Cardiac septum (tissue), 1 donor: ENCODE measurements at places on chromosomes 1 and 21.

- DNase-seq, result no peak
Observed at GRCh38 chr1:96309783-96310182, 411.8 kb upstream of the PTBP2 start.

DNA sequence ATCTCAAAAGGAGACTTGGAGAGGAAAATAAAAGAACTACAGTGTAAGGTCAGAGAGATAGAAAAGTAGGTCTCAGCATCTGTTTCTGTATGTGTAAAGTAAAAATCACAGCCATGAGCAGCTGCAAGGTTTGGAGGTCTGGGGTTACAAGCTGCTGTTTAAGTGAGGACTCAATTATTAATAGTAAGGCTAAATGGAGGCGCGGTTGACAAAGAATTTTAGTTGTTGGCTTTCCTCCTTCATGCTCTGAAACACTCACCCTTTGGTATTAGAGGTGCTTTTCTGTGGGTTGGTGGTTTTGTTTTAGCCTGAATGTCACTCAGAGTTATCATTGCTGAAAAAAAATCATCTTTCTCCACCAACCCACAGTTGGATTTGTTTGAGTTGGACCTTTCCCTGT, 59.8 kb upstream of the HAO2 start:
- no peak for DNase-seq

DNA sequence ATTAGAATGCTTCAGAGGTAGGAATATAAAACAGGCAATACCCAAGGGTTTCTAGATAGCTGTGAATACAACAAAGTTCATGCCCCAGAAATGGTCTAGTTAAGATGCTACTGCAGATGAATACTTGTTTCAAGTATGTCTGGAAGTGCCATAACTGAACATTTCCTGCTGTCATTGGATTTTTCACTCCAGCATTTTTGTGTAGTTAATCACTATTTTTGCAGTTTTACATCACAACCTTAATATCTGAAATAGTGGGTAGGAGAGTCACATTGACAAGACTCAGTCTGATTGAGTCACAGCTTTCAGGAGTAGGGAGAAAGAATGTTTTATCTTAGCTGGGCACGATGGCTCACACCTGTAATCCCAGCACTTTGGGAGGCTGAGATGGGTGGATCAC, 126.4 kb upstream of the C1orf21 start:
- no peak for DNase-seq

- no peak for DNase-seq
Observed at GRCh38 chr1:201299968-201300367, 16.7 kb downstream of the PKP1 start.

GRCh38 chr1:209884249-209884648, 53.8 kb upstream of the SYT14 start:
- DNase-seq, result no peak
